ENCODE measurements at places on chromosomes 2 and 18. TPM values are rescaled to one million over a fixed set of nuclear protein-coding genes. Genes with fewer than 3 reads are reported as not detected.

ACOXL gene
- total RNA-seq: not detected

MEP1B gene
- not detected for total RNA-seq

DNA sequence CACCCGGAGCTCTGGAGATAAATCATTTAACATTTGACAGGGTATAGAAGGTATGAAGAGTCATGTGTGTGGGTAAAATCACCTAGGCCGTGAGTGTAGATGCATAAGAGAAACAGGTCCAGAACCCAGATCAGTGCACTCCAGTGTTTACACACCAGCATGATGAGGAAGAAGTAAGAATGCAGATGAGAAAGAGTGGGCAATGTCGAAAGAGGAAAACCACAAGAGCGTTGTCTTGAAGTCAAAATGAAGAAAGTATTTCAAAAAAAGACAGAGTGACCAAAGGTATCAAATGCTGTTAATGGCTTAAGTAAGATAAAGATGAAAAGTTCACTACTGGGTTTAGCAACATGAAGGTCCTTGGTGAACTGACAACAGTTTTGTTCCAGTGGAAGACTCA lies 32.0 kb upstream of the PLB1 start:
- no peak for DNase-seq

GRCh38 chr18:74013955-74014354 lies 133.7 kb downstream of the FBXO15 start:
- DNase-seq: no peak

- no peak for DNase-seq
Measured at GRCh38 chr2:27088634-27089033, 2.1 kb downstream of the KHK start.

GRCh38 chr2:28470759-28471158 lies 25.1 kb upstream of the PLB1 start:
- DNase-seq: no peak

DNA sequence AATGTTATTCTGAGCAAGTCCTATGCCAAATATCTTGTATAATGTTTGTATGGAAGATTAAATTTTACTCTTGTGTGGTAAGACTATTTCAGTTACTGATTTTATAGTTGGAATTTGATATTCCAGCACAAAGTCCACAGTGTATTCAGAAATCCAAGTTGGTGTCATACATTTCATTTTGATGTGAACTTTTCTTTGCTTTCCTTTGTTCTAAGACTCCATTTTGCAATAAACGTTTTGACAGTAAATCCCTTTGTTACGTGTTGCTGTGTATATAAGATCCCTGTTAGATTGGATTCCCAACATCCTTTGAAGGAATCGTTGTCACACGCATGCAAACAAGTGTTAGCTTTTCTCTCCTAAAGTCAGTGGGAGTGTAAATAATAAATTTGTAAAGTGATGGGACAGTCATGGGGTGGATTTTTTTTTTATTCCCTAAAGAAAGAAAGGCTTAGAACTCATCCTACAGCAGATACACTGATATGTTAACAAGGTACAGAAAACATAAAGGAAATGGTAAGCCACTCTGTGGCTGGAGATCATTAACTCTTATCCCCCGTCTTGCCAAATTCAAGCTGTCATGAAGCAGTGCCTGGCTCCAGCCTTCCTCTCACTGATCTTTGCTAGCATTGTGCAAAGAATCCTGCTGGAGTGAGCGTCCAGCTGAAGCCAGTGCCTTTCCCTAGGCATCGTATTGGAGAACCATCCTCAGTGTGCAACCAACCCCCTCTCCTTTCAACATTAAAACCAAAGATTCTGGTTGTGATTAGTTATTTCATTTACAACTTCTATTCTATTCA lies 127.6 kb upstream of the CDCA7 start:
- no peak for DNase-seq

- DNase-seq: no peak
Measured at GRCh38 chr2:51846796-51847195, 814.9 kb upstream of the NRXN1 start.

GRCh38 chr2:217685255-217685605 lies 317.6 kb downstream of the TNS1 start:
- peak; percentile 61 for DNase-seq

DNA sequence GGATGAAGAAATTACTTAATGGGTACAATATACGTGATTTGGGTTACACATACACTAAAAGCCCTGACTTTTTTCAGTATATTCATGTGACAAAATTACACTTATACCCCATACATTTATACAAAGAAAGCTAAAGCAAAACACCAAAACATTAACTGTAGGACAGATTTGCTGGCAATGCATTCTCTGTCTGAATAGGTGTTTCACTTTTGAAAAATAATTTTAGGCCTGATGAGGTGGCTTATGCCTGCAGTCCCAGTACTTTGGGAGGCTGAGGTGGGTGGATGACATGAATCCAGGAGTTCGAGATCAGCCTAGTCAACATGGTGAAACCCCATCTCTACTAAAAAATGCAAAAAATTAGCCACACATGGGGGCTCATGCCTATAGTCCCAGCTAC lies 301.5 kb upstream of the FAM98A start:
- no peak for DNase-seq

DNA sequence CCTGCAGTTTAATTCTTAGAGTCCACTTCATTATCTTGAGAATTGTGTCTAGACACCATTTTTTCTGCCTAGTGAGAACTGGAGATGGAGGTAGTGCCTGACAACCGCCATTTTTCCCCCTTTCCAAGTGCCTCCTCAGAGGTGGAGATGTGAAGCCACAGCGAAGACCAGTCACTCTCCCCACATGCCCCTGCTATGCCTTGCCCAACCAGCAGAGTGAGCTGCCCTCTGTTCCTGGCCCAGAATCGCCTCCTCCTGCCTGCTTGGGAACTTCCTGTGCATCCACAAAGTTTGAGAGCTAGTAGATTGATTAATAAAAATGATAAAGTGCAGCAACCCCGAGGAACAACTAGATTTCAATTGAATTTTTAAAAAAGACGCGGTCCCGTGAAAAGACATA lies 123.3 kb downstream of the CLIP4 start:
- no peak for DNase-seq

GRCh38 chr18:37497853-37498518 lies 67.6 kb downstream of the CELF4 start:
- DNase-seq: no peak

DNA sequence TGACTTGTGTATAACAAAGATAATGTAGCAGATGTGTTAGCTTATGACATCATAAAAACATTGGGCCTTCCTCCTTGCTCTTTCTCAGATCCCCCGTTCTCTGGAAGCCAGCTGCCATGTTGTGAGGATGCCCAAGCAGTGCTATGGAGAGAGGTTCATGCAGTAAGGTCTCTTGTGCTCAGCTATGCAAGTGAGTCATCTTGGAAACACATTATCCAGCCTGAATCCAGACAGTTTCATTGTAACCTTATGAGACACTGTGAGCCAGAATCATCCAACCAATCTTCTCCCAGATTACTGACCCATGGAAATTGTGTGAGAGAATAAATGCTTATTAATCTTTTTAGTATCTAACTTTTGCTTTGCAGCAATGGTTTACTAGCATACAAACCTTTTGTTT lies 60.8 kb downstream of the ST6GAL2 start:
- no peak for DNase-seq

Data from right cardiac atrium (tissue), 5 donors.